ENCODE measurements at places on chromosomes 2 and 18. TPM values are rescaled to one million over a fixed set of nuclear protein-coding genes. Genes with fewer than 3 reads are reported as not detected.

The FBXO15 gene
- 7.2 TPM for total RNA-seq

The COLEC12 gene
- 16.8 TPM for total RNA-seq

The MMADHC gene
- total RNA-seq, result 102 TPM

The RAB6C gene
- total RNA-seq, result 2.5 TPM

The SCN9A gene
- 114 TPM for total RNA-seq

The CAVIN2 gene
- total RNA-seq, result 5.3 TPM

The ACMSD gene
- total RNA-seq, result not detected

The GFPT1 gene
- 104 TPM for total RNA-seq

The ATG9A gene
- total RNA-seq, result 31.8 TPM

The GKN2 gene
- total RNA-seq, result not detected

The ZNF804A gene
- total RNA-seq, result 16.8 TPM

The CD8B2 gene
- 0.69 TPM for total RNA-seq

The CNDP1 gene
- 0.23 TPM for total RNA-seq

The SERPINB13 gene
- total RNA-seq, result under 0.01 TPM

The FAM124B gene
- 11.5 TPM for total RNA-seq

The LMAN1 gene
- 52.4 TPM for total RNA-seq

The FEV gene
- total RNA-seq, result not detected

The DPYSL5 gene
- total RNA-seq, result 181 TPM

The CHST9 gene
- total RNA-seq, result 7.2 TPM

The LPIN2 gene
- total RNA-seq, result 58.8 TPM

The CNTNAP5 gene
- 66.2 TPM for total RNA-seq

The EMILIN1 gene
- 6.2 TPM for total RNA-seq

The CDK15 gene
- 0.92 TPM for total RNA-seq

The EVX2 gene
- not detected for total RNA-seq

The EFR3B gene
- total RNA-seq, result 72.9 TPM

The LHCGR gene
- 0.23 TPM for total RNA-seq

The LRATD1 gene
- total RNA-seq, result 63.2 TPM

The LIPG gene
- 6.9 TPM for total RNA-seq

The CABYR gene
- 19.6 TPM for total RNA-seq

The PTGR3 gene
- 23.8 TPM for total RNA-seq

The PASK gene
- 14.3 TPM for total RNA-seq

The CNGA3 gene
- 6.0 TPM for total RNA-seq

The L3MBTL4 gene
- total RNA-seq, result 19.8 TPM

The DNAH7 gene
- total RNA-seq, result 21.7 TPM

The SSB gene
- 117 TPM for total RNA-seq

The SNTG2 gene
- 4.2 TPM for total RNA-seq

The EGR4 gene
- total RNA-seq, result 0.23 TPM

The HOXD1 gene
- total RNA-seq, result not detected

The DOK6 gene
- total RNA-seq, result 80.7 TPM

The KRTCAP3 gene
- 0.46 TPM for total RNA-seq

The C2orf80 gene
- 38.1 TPM for total RNA-seq

The TTC27 gene
- 28.4 TPM for total RNA-seq

The TDRD15 gene
- total RNA-seq, result under 0.01 TPM

The SKOR2 gene
- 0.23 TPM for total RNA-seq

The C1QL2 gene
- 2.3 TPM for total RNA-seq

The GAD1 gene
- total RNA-seq, result 163 TPM

The ZNF396 gene
- total RNA-seq, result 5.8 TPM

The CPS1 gene
- 3.2 TPM for total RNA-seq

The MC4R gene
- 14.8 TPM for total RNA-seq

The EEF1B2 gene
- total RNA-seq, result 413 TPM

The FAP gene
- total RNA-seq, result 2.3 TPM

The MTA3 gene
- 46.4 TPM for total RNA-seq

The REG3G gene
- total RNA-seq, result not detected

The CD207 gene
- not detected for total RNA-seq

The RELCH gene
- 86.3 TPM for total RNA-seq

The LDLRAD4 gene
- total RNA-seq, result 83.5 TPM

The CYP26B1 gene
- total RNA-seq, result 2.1 TPM

The CAB39 gene
- 148 TPM for total RNA-seq

The INPP5D gene
- total RNA-seq, result 6.5 TPM
